ENCODE measurements at places on chromosomes 13 and 19.

GRCh38 chr13:50537029-50537428, 306.5 kb downstream of the DLEU7 start:
- no peak for DNase-seq

- DNase-seq, result no peak
These were observed 56.2 kb downstream of the RCBTB2 start for GRCh38 chr13:48476686-48477085.

DNA sequence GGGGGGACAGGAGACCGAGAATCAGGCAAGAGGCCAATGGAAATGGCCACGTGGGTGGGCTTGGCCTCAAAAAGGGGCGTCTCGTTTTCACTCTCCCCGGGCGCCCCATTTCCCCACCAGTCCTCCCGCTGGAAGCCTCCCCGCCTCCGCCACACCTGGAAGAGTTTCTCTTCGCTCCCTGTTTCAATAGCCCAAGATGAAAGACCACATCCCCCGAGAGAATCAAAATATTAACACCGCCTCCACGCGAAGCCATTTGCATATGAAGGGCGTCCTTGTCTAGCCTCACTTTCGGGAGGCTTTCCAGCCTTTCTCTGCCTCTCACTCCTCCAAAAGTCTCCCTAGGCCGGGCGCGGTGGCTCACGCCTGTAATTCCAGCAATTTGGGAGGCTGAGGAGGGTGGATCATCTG, 691 bp upstream of the OLFM2 start:
- no peak for DNase-seq

- DNase-seq, result no peak
These were observed 32.8 kb upstream of the GPI start for GRCh38 chr19:34332027-34332760.

DNA sequence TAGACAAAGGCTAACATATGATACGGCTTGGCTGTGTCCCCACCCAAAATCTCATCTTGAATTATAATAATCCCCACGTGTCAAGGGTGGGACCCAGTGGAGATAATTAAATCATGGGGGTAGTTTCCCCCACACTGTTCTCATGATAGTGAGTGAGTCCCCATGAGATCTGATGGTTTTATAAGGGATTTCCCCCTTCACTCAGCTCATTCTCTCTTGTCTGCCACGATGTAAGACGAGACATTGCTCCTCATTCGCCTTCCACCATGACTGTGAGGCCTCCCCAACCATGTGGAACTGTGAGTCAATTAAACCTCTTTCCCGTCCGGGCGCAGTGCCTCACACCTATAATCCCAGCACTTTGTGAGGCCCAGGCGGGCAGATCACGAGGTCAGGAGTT, 143.5 kb downstream of the RXFP2 start:
- no peak for DNase-seq

DNA sequence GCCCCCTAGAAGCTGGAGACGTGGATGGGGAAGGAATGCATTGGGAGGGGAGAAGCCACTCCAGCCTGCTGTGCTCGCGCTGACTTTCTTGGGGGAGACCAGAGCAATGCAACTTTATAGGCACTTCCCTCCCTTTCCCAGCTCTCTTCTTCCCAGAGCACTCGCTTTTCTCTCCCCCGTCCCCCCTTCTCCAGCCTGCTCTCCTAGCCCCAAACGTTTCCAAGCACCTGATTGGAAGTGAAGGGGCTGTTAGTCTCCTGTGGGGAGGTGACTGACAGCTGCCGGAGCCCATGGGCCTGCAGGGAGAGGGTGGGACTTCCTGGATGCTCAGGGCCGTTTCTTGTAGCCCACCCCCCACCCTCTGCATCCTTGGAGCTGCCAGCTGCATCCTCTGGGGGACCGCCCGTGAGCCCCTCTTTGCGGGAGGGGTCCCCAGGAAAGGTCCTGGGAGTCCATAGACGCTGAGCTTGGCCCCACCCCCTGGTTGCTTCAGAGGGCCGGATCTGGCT, 2.5 kb downstream of the HDGFL2 start:
- peak; percentile 12 for DNase-seq

- DNase-seq, result no peak
These were observed 14.7 kb downstream of the KCNN1 start for GRCh38 chr19:17981611-17982010.

GRCh38 chr13:47076500-47076899, 179.6 kb upstream of the HTR2A start:
- DNase-seq, result peak; percentile 28

GRCh38 chr13:50616101-50616500, 227.4 kb downstream of the DLEU7 start:
- no peak for DNase-seq

- DNase-seq, result no peak
These were observed 28.0 kb downstream of the SH3GL1 start for GRCh38 chr19:4372165-4373012.

- no peak for DNase-seq
These were observed 19.6 kb downstream of the C13orf46 start for GRCh38 chr13:113954046-113954835.

- DNase-seq, result no peak
These were observed 21.9 kb downstream of the ZSWIM4 start for GRCh38 chr19:13817018-13817614.

DNA sequence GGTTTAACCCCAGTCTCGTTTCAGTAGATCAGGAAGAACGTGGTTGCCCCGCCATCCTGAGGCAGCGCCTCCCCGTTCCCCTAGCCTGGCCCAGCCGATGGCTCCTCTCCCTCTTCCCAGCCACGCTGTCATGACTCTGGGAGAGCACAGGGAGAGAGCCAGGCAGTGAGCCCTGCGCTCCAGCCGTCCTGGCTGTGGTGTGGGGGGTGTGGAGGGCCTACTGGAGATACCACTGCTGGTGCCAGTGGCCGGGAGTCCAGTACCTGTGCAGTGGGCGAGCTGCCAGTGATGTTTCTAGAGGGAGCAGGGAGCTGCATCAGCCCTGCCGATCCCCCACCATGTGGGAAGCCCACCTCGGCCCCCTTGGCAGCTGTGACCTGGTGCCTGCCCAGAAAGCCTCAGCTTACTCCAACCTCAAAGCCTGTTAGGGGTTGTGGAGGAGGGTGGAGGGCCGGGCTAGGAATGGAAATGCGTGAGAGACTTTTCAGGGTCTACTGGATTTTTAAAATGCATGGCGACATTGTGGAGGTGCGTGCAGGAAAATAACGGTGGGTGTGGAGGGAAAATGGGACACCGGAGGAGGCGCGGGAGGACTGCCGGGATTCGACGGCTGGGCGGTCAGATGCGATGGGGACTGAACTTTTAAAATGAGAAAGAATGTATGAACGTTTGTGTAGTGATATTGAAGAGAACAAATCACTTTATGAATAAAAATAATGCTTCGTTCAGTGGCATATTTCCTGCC, 4.9 kb downstream of the TEX29 start:
- no peak for DNase-seq

GRCh38 chr13:48710160-48710559, 56.4 kb downstream of the CYSLTR2 start:
- DNase-seq, result no peak

DNA sequence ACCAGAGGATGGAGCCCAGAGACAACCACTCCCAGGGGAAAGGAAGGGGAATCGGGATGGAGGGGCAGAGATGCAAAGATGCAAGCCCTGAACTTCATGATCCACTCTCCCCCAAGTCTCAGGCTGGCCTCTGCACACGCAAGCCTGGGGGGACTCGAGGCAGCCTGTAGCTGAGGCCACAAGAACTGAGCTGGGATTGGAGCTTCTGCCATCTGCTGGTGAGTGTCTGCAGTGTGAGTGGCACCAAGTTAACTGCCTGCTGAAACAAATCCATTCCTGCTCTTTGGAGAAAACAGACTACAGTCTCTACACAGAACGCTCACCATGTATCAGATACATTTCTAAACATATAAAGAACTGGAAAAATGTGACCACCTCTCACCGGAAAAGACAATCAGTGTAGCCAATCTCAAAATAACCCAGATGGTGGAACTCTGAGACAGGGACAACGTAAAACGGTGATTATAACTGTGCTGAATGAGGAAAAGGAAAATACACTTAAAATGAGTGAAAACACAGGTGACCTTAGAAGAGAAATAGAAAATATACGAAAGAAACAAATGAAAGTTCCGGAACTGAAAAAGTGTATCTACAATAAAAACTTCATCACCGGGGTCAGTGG, 62.1 kb downstream of the KLF2 start:
- peak; percentile 58 for DNase-seq

DNA sequence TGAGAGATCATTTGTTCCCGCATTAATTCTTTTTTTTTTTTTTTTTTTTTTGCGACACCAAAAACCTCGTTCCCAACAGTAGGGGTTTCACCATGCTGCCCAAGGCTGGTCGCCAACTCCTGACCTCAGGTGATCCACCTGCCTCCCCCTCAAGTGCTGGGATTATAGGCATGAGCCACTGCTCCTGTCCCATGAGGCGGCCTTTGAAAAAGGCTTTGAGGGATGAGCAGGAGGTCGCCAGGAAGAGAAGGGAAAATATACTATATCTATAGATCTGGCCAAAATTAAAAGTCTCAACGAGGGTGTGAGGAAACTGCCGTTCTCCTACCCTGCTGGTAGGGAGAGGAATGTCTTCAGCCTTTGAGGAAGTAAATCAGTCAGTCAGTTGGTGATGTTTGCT, 26.2 kb downstream of the ZNF473 start:
- DNase-seq, result no peak

DNA sequence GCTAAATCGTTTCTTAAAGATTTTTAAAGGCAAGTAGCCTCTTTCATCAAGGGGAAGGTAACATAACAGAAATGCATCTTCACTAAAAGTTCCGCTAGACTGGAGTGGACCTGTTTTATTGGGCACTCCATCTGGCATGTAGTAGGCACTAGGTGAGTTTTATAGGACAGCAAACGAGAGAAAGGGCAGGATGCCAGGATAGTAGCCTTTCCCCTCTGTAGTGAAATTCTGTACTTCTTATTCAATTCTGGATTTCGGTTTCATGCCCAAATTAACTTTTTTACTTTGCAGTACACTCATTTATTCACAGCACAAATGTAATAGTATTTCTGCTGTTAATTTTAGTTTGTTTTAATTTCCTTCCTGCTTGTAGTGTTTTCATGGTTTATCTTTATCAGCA, 45.2 kb downstream of the GPR180 start:
- DNase-seq, result no peak

DNA sequence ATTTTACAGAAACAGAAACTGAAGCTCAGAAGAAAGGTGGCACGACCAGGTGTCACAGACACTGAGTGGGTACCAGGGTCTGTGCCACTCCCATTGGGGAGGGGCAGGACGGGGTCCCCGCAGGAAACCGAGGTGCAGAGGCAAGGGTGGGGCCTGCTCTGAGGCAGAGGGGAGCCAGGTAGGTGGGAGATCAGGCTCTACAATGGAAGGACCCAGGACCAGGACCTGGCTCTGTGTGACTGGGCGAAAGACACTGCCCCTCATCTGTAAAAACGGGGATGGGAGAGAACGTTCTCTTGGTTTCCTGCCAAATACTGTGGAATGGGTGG, 2.8 kb downstream of the PTGIR start:
- no peak for DNase-seq

DNA sequence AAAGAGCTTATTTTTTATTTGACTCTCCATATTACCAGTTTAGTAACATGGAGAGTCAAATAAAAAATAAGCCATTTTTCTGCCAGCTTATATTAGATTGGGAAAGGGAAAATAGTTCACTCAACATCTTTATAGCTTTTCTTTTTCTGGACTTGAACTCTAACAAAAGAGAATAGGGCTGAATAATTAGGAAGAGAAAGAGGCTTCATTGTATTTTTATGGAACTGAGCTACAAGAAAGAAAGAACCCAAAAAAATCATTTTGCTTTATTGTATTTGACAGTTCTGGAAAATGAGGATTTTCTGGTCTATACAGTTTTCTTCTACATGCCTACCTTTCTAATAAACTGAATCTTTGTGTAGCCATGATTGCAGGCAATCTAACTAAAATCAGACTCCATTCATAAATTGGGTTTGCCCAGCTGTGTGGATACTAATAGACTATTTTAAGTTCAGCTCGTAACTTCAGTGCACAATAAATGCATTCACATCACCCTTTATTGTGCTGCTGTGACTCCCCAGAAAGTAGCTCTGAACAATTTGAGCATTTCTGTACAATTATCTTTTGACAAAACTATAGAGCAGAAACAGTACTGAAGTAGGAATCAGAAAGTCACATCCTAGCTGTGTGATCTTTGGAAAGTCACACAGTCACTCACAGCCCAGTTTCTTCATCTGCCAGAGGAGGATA, 115.3 kb downstream of the STOML3 start:
- DNase-seq, result no peak

DNA sequence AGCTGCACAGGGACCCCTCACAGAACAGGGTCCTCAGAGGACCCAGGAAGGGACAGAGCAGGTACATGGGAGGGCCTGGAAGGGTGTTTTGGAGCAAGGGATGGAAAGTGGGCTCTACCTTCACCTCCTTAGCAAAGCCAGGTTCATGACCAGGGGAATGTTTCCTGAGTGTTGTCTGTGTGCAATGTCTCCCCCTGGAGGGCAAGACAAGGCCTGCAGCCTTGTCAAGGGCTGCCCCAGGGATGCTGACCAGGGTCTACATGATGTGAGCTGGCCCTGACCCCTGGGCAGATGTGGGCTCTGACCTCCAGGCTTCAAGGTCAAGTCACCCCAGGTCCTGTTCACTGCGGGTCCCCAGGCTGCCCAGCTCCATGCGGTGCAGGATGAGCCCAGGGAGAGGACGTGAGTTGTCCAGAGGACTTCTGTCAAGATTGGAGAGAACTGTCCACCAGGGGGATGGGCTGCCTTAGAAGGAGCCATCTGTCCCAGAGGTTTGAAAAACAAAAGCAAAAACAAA, 1.0 kb upstream of the CEACAM1 start:
- peak; percentile 61 for DNase-seq

DNA sequence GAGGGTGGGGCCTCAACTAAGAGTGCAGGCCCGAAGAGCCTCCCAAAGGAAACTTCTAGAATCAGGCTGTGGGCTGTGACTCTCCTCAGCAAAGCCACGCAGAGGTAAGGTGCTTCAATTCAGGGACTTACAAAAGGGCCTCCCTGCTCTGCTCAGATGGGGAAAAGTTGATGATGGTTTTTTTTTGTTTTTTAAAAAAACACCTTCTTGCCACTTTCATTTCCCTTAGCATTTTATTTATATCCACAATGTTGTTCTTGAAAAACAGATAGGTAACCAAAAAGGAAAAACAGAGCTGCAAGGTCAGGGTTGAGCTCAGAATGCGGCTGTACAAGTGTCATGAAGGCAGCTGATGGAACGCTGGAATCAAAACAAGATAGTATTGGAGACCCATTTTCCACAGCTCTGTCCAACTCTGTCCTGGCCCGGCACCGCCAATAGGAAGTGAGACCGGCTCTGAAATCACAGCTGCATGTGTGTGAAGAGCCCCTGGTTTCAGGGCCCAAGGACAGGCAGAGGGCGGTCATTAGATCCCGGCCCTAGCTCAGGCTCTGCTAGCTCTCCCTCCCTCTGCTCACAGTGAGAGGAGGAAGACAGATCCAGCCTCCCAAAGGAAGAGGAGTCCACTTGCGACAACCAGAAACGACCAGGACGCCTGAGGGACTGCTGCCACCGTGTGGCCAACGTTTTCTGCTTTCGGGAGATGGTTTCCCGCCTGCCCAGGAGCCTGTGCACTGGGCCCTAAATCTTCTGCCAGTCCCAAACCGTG, 58.3 kb downstream of the KLF2 start:
- DNase-seq, result peak; percentile 91

DNA sequence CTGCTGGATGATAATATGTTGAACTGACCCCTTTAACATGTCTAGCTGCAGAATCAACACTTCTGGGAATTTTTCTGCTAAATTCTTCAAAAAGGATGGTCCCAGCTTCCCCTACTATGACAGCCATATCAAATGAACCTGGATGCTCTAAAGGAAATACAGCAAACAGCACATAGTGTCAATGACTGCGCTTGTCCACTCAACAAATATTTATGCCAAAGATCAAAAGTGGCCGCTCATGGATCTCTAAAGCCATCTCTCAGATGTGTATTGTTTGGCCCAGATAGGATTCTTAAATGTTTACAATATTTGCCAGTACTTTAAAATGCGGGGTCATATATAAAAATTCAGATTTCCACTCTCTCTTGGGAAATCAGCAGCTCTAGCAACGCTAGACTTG, 3.3 kb downstream of the TBC1D4 start:
- DNase-seq, result no peak

Data from myocyte (in vitro differentiated cells).